Effector CD8-positive, alpha-beta T cell (primary cell): ENCODE measurements at places on chromosomes 3 and 15.

DNA sequence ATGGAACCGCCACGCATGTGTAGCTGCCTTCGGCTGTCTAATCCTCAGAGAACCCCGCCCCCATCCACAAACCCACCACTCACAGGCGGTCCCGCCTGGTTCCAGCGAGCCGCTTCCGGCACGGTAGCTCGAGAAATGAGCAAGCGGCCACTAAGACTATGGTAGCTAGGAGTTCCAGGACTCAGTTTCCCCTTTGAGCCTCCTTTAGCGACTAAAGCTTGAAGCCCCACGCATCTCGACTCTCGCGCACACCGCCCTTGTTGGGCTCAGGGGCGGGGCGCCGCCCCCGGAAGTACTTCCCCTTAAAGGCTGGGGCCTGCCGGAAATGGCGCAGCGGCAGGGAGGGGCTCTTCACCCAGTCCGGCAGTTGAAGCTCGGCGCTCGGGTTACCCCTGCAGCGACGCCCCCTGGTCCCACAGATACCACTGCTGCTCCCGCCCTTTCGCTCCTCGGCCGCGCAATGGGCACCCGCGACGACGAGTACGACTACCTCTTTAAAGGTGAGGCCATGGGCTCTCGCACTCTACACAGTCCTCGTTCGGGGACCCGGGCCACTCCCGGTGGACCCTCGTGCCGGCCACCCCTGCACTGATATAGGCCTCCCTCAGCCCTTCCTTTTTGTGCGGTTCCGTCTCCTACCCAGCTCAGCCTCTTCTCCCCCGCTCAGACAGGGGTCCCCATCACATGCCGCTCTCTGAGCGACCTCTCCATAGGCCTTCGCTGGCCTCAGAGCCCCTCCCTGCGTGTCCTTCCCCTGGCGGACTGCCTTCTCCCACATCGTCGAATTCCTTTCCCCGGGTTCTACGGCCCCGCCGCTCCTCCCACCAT lies at the start of gene RAB11A:
TSS of gene RAB11A (plus strand) at position 366 of the 828 bp plus-strand sequence. CDS start at position 461, 95 bp downstream.
- peak; percentile 87 for DNase-seq

- no peak for DNase-seq
Measured at GRCh38 chr3:138200424-138200823, 13.3 kb downstream of the ARMC8 start.

DNA sequence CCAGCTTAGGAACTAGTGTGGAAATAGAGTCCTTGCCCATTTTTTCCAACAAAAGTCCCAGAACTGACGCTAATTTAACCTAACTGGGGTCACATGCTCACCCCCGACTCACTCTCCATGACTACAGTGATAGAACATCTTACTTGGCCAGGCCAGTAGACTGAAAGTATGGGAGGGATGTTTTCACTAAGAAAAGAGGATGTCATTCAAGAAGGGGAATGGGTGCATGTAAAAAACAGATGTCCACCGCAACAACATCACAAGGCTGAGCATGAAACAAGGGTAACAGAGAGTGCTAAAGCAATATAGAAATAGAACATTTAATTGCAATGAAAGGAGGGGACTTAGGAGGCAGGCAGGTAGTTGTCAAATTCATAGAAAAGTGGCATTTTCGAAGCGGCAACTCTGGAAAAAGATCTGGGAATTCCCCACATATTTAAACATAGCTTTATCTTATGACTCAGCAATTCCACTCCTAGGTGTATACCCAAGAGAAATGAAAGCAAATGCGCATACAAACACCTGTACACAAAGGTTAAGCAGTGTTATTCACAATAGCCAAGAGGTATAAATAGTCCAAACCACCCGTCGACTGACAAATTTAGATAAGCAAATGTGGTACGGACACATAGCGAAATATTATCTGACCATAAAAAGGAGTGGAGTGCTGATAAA lies 41.1 kb upstream of the UBE2E2 start:
- DNase-seq = no peak

GRCh38 chr3:114758831-114759699 lies 388.0 kb downstream of the ZBTB20 start:
- no peak for DNase-seq

DNA sequence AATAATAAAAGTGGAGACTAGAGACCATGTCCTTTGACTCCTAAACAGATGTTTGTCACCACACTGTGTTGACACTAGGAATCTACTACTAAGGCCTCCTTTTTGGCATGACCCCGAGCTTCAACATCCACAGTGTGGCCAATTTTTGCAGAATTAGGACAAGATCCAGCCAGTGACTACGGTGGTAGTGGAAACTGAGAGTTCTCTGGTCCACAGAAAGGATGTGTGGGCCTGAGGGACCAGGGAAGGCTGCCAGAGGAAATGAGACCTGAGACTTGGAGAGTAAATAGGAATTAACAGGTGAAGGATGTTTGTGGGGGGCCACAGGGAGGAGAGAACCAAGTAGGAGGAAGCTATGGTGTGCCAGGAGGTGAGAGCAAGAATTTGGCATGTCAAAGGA lies 122.7 kb downstream of the CHCHD6 start:
- no peak for DNase-seq

DNA sequence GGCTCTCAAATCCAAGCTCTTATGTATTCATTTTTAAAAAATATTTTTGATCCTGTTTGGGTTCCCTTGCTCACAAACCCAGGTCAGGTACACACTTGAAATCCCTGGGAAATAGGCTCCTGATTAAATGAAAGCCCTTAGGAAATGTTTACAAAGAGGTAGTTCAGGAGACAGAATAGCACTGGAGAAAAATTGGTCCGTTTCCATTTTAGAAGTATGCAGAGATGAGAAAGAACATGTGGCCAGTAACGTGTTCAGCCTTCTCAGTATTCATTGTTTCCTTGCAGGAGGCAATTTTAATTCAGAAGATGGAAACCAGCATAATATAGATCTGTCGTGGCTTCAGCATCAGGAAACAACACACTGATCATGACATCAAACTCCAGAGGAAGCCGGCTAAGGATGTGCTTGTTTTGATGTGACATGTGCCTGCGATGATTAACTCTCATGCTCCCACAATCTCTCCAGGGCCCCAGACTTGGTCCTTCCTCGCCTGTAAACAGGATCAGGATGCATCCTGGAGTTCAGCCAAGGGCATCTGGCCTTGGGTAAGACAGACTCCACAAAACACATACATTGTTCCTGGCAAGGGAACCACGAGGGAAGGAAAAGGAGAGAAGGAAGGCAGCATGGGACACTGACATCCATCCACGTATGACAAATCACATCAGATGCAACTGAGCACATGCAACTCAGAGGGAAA lies 350.5 kb upstream of the THBS1 start:
- no peak for DNase-seq

- no peak for DNase-seq
Measured at GRCh38 chr15:62545467-62546227, 380.6 kb upstream of the C2CD4B start.

GRCh38 chr3:138458774-138459499 lies 24.5 kb downstream of the ESYT3 start:
- DNase-seq = no peak

DNA sequence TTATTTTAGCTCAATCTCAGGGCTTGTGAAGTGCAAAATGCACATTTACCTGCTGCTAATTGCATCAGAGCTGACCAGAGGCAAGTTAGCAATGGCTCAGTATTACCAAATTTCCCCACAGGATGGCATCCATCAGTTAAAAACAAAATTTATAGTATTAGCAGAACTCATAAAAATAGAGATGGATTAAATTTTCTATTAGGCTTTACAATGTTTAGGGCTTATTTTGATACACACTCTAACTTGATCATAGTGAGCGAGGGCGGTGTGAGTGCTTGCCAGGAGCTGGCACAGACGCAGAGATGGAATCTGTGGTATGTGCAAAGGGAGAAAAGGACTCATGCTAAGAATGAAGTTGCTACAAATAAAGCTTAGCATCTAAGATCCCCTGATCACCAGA lies 241.0 kb downstream of the NSUN3 start:
- DNase-seq = no peak

- DNase-seq = no peak
Measured at GRCh38 chr15:99492716-99493115, 73.1 kb upstream of the MEF2A start.

DNA sequence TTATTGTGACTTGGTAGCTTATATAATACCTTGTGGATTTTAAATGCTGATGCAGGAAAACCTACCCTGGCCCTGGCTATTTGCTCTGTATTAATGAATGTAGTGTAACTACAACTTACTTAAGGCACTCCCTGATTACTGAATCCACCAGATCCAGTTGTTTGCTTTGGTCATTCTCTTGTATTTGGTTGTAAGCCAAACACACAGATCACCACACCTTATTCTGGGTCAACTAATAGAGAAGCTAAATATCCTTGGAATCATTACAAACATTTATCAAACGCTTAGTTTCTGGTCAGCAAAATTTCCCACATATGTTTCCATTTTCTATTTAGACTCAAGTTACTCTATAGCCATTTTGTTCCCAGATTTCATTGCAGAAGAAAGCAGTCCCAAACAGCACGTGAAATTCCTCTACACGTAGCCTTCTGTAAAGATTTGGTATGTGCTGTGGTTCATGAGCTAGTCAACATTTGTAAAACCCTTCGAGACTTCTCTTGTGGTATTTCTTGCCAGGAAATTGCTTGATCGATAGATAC lies 322.6 kb downstream of the MEX3B start:
- no peak for DNase-seq

DNA sequence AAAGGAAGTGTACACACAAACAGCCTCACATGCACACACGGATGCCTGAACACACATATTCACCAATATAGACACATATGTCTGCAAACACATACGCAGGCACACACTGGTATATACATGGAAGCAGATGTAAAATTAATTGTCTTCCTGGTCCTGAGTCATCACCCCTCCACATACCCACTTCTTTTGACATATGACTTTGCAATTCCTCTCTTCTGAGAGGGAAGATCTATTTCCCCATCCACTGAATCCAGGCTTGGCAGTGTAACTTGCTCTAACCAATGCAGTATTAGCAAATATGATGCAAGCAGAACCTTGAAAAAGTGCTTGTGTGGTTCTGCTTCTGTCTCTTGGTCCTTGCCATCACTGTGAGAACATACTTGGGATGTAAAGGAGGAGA lies 76.8 kb upstream of the HRH1 start:
- no peak for DNase-seq
